AG09309 (cell line): ENCODE measurements at places on chromosomes 16 and 17.

DNA sequence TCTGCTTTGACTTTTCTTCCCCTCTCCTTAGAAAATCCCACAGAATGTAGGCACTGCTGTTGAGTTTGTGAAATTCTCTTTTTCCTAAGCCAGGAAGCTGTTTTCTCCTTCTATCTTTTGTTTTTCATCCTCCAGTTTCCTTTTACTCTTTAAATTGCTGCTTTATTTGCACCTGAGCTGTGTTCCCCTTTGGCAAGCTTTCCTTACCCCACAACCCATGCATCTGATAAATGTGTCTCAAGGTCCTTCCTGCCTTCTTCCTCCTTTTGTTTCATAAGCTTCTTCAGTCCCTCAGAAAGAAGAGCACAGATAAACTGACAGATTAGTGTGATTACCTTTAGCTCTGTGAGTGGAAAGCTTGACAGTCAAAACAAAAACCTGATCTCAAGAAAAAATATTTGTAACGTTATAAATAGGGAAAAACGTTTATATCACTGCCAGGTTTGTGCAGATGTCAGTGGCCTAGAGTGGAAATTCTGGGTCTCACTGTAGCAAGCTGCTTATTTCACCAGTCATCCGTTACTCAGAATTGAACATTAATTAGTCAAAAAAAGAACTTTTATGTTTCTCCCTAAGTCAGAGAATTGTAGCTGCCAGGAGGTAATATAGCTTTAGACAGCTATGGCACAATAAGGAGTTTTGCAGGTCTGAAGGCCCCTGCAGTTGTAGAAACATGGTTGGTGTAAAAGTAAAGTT is 23.6 kb downstream of the GSDMB start:
- DNase-seq, result no peak

GRCh38 chr17:5282642-5283217 is 646 bp downstream of the RABEP1 start:
- DNase-seq, result no peak

DNA sequence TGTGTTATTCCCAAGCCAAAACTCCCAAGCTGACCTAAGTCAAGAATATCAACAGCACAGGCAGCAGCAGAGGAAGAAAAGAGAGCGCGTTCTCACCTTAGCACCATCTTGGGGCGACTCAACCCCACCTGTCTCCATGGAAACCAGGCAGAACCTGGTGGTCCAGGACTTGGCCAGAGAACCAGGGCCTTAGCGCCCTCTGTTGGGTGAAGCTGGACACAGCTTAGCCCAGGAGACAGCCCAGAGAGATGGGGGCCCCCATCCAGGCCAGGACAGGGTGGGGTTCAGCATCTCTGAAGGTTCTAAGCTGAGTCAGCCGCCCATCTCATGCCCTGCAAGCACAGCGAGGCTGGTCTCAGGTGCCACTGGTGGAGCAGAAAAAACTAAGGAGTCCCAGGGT is 60.1 kb upstream of the TMEM132E start:
- no peak for DNase-seq

- DNase-seq, result no peak
These were observed 21.3 kb downstream of the GALK1 start for GRCh38 chr17:75743625-75744206.

- no peak for DNase-seq
These were observed 15.0 kb upstream of the FOXF1 start for GRCh38 chr16:86495357-86495701.

DNA sequence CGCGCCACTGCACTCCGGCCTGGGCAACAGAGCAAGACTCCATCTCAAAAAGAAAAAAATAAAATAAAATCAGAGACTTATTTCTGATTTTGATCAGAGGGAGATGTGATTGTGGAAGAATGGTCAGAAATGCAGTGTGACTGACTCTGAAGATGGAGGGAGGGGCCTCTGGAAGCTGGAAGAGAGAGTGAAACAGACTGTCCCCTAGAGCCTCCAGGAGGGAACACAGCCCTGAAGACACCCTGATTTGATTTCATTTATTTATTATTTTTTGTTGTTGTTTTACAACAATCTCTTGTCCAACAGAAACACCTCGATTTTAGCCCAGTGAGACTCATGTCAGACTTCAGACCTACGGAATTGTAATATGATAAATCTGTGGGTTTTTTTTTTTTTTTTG is 26.1 kb downstream of the BCL7C start:
- no peak for DNase-seq

DNA sequence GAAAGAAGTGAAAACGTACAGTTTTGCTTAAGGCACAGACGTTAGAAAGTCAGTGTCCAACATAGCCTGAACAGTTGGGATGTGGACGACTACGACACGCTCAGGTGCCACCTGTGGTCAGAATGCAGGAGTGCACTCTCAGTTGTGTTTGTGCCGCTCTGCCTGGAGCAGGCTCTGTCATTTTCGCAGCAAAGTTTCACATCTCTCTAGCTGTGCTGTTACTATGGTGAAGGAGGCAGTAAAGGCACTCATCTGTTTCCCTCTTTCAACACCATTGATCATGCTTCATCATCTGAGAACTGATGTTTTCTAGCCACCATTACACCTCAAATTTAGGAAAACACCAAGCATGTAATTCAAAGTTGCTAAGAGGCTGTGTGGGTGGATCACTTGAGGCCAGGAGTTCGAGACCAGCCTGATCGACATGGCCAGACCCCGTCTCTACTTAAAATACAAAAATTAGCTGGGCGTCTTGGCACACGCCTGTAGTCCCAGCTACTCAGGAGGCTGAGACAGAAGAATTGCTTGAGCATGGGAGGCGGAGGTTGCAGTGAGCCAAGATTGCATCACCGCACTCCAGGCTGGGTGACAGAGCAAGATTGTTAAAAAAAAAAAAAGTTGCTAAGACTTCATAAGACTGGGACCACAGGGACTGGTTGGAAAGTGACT is 44.9 kb upstream of the DNAJA2 start:
- no peak for DNase-seq

DNA sequence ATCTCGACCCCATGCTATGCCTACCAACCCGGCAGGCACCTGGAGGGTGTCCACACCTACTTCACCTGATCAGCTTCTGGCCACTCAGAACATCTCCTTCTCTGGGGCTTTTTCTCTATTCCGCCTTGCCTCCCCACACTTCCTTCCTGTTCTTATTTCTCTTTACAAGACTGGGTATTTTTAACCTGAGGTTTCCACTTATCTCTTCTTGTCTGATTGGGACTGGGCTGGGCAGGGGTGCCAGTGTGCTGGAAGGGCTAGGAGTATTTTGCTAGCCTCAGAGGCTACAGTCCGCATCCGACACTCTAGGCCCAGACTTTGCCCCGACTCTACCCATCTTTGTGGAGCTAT is 26.2 kb upstream of the ZNF652 start:
- no peak for DNase-seq

DNA sequence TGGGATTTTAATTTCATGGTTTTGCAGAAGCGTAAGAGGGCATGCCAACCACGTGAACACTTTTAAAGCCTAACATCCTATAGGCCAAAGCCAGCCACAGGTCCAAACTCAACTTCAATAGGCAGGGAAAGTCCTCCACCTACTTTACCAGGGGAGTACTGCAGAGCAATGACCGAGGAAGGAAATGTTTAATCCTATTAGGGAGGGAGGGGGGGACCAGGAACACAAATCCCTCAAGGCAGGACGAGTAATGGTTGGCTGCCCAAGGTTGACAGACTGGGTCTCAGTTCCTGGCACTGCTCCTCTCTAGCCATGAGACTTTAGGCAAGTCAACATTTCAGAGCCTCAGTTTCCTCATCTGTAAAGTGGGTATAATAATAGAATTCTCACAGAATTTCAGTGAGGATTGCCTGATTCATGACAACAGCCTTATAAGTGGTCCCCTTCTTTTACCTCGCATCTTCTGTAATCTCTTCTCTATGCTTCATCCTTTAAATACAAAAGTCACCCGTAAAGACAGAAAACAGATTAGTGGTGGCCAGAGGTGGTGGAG is 315.8 kb downstream of the HAPSTR1 start:
- DNase-seq, result no peak

DNA sequence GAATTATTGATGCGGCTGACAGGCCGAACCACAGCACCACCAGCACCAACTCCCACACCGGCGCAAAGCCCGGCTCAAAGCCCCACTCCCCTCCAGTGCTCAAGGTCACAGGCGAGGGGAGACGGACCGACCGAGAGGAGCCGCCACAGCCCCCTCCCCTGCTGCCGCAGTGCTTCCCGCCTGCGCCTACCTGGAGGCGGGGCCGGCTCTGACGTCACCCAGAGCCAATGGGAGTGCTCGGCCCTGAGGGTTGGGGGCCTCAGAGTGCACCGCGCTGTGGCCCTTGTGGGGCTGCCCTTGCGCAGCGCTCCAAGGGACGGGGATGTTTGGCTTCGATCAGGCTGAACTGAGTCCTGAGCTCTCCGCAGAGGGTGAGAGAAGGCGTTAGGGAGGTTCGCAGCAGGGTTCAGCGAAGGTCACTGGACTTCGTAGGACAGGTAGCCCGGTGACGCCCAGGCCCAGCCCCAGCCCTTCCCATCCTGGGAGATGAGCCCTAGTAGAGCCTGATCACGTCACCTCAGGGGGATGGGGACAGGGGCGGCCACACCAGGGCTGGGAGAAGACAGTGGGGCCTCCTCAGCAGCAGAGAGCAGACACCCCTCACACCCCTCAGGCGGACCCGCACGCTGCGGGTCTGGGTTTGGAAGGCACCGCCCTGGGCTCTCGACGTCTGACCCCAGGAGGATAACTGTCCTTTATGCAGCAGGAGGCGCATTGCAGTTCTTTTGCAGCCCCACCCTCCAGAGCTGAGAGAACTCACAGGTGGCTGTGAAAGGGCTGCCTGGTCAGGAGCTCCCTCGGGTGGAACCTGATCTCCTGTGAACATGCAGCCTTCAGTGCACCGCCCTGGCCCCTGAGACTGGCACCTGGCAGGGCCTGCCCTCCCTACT is 1.5 kb downstream of the NDRG4 start:
- DNase-seq, result no peak

DNA sequence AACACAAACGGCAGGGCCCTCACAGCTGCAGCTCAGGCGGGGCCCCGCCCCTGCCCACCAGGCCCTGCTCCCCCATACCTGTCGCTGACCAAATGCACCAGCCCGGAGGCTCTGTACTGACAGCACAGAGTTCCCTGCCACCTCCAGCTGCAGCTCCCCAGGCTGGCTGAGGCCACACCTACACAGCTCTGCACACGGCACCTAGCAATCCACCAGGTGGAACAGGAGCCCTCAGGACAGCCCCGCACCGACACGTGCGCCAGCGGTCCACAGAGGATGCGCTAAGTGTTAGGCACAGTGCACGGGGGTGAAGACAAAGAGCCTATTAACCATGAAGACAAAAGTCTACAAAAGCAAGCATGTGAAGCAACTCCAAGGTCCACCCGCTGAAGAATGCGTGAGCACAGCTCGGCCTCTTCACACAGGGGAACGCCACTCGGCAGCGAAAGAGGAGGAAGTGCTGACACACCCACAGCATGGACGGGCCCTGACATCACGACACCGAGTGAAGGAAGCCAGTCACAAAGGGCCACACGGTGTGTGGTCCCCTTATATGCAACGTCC is 5.4 kb downstream of the ZCCHC14 start:
- no peak for DNase-seq

DNA sequence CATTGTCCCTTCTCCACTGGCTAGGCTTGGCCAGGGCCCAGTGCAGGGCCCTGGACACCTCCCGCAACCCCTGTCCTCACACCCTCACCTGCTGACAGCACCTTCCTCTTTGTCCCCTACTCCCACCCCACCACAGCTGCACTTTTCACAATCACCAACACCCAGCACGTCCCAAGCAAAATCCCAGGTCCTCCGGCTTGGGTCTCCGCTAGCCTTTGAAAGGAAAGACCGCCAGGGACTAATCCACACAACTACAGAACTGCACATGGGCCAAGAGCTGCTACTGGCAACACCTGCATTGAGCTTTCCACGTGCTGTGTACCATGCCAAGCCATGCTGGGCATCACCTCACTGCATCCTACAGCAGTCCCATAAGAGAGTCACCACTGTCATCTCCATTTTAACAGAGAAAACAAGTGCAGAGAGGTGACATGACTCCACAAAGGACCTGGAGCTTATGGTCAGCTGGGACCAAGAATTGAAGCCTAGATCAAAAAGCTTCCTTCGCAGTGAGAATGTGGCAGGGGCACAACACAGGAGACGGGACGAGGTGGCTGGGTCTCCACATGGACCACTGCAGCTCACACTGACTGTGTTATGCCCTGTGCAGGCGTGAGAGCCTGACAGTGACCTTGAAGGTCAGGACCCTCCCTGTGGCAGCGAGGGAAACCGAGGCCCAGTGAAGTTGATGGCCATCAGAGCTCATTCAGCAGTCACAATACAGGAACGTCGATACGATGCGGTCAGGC is 22.5 kb downstream of the FBXO31 start:
- no peak for DNase-seq

DNA sequence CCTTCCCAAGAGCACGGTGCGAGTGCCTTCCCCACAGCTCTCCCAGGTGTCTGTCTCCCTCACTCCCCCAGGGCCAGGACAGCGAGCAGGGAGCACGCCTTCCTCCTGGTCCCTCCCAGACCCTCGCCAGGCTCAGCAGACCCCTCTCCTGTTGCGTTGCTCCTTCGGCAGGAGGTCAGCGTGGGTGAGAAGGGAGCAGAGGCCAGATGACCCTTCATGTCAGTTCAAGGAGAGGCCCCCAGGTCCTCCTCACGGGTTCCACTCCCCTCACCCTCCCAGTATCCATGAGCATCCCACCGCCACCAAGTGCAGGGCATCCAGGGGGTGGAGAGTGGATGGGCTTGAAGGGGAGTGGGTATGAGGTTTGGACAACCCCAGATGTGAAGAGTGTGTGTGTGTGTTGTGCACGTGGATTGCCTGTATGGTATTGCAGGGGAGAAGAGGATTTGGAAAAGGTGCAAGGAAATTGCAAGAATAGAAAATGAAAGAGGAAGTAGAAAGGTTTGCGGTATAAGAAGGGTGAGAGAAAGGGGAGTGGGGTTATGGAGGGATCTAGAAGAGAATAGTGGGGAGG is 17.7 kb downstream of the SGCA start:
- DNase-seq, result no peak

DNA sequence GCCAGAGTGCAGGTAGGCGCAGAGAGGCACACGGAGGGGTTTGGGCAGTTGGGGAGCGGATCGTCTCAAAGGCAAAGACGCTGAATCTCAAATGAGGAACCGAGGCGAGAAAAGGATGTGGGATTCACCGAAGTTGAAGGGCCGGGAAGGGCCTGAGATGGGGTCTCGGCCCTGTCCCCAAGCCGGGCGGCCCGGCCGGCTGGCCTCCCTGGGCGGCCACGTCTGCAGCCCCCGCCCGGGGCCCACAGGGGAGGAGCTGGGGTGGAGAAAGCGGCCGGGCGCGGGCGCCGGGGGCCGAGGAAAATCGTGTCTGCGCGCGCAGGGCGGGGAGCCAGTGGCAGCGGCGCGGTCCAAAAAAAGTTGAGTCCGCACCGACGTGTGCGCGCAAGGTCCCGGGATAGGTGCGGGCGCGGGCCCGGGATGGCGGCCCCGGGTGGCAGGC is 458 bp downstream of the SLC12A4 start:
- DNase-seq, result no peak

DNA sequence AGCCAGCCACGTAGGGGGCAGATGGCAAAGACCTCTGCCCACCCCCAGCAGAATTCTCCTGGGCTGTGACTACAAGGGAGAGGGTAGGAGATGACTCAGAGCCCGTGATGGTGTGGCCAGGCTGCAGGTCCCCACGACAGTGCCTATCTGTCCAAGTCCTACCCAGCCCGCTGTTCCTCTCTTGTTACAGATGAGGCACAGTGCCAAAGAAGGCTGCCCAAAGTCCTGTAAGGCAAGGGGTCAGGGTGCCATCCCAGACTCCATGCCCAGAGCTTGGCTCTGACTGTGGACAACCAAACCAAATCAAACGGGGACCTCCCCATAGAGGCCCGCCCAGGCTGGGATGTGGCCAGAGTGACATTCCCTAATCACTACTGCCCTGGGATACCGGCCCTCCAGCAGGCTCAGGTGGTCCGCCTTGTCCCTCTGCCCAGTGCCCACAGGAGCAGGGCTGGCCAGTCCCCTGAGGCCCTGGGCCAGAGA is 12.6 kb upstream of the BCAR1 start:
- no peak for DNase-seq
